MG63 (cell line): ENCODE measurements at places on chromosomes 1 and 21. TPM values are rescaled to one million over a fixed set of nuclear protein-coding genes. Genes with fewer than 3 reads are reported as not detected.

MAEL gene
- total RNA-seq: not detected in 2 replicates

- DNase-seq: no peak
Measured at GRCh38 chr1:18132711-18133541, 25.3 kb downstream of the IGSF21 start.

DNA sequence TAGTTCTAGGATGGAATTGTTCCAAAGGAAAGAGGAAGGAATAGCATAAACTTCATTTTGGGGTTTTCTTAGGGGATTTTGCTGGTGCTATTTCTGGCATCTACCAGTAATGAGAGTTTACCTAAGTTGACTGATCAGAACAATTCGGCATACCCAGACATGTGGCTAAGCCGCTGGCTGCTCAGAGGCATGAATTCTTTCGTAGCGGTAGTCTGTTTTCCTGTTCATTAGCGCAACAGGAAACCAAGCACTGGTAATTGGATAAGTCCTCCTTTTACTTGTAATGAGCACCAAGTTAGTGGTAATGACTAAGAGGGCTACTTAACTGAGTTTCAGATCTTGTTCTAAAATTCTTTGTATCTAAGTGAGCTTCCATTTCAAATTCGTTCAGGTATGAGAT, 38.6 kb downstream of the C21orf91 start:
- DNase-seq: no peak

GRCh38 chr1:229578168-229579058, 19.9 kb upstream of the ABCB10 start:
- no peak for DNase-seq
